ENCODE measurements at places on chromosomes 3 and 15.

DNA sequence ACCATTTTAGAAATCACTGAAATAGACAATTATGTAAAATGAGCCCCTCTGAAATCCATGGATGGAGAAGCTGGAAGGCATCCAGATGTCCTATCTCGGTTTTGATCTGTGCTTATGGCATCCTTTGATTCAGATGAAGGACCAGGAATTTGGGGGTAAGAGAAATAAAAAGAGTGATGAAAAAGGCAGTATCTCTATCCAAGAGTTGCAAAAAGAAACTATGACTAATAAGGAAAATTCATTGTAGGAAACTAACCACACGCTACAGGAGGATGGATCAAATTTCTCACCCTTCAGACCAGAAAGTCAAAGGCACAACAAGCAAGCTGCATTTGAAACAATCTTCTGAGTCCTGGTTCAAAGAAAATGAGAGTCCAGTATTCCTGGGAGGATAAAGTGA lies 34.8 kb downstream of the SRGAP3 start:
- DNase-seq = no peak

DNA sequence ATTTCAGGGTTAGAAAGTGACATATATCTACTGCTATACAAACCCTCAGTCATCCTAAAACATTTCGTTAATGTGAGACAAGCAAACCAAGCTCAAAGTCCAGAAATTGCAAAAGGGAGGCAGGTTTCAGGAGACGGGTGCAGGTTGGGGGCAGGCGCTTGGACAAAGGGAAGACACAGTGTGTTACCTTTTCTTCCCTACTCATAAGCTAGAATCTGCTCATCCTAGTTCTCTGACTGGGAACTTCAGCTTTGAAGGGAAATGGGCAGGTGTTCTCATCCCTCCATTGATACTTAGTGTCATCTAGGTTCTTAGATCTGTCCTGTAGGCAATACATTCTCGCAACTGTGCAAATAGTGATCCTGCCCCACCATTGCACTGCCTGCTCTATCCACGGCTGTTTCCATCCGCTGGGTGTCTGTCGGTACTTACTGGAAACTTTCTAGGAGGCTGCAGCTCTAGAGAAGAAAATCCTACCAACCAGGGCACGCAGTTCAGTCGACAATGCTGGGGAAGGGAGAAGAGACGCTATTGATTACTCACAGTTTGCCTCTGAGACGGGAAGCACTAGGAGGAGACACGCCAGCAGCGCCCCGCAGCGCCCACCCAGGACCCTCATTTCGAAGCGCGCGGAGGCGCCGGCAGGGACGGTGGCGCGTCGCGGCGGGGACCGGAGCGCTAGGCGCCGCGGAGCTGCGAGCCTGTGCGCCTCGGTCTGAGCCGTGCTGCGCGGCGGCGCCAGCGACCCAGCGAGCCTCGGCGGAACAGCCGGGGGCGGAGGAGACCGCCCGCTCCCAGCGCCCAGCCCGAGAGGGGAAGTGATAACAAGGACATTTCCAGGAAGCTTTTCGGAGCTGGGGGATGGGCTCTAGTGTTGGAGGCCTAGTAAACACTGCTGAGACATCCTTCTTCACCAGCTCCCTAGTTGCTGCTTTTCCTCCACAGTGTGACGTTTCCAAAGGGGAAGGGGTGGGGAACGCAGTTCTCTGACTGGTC lies at the start of gene PROS1:
Gene PROS1, minus strand, starts transcription at position 766 of the 996 bp plus-strand sequence. Its CDS starts 147 bp downstream, at position 619.
- DNase-seq = no peak

GRCh38 chr3:98564282-98565005 lies 29.0 kb downstream of the CPOX start:
- no peak for DNase-seq

GRCh38 chr3:119695480-119695879 lies 7.3 kb upstream of the CFAP91 start:
- DNase-seq = no peak

GRCh38 chr3:170992854-170993253 lies 33.7 kb downstream of the SLC2A2 start:
- no peak for DNase-seq

- no peak for DNase-seq
These were observed 96.7 kb upstream of the TP63 start for GRCh38 chr3:189534531-189534930.

DNA sequence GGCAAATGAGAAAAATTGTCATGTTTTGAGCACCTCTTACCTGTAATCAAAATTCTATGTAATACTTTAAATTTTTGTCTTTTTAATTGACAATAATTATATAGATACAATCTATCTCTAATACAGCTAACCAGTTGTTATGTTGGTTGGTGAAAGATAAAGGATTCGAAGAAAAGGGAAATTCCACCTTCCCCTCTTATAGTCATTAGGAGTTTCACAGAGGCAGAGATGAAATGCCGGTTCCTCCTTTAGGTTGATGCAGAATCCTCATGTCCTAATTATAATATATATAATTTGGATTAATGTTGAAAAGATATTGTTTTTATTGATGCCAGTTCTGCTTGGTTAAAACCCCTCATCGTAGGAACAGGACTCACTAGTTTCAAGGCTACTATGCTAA lies 67.1 kb downstream of the LRCH3 start:
- DNase-seq = no peak

DNA sequence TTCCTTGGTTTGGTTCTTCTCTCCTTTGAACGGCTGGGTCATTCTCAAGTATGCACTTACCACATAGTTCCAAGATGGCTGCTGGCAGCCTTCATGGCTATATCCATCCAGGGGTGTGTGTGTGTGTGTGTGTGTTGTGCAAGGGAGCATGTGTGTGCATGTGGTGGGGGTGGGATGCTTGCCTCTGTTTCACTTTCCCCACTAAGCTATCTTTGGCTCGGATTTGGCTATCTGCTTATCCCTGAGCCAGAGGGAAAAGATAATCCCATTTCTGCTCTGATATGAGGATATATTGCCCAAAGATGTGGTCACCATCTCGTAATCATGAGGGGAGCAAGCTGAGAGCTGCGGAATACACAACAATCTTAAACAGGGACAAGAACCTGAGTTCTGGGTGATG lies 26.2 kb downstream of the ANAPC13 start:
- DNase-seq = no peak

- DNase-seq = no peak
These were observed 409.4 kb downstream of the PDCD6IP start for GRCh38 chr3:34207806-34208205.

- no peak for DNase-seq
These were observed 74.7 kb downstream of the BTD start for GRCh38 chr3:15676259-15676658.

- no peak for DNase-seq
These were observed 108.1 kb downstream of the LSAMP start for GRCh38 chr3:116337229-116337628.

DNA sequence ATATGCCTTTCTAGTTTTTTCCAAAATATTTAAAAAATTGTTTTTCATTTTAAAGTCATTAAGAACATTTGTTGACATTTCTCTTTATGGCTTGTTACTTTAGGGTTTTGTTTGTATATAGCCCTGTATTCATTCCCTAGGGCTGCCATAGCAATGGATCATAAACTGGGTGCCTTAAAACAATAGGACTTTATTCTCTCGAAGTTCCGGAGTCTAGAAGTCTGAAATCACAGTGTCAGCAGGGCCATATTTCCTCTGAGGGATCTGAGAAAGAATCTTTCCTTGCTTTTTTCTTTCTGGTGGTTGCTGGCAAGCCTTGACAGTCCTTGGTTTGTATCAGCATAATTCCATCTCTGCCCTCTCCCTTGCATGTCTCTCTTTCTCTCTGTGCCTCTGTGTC lies 63.4 kb upstream of the CADPS start:
- DNase-seq = no peak

DNA sequence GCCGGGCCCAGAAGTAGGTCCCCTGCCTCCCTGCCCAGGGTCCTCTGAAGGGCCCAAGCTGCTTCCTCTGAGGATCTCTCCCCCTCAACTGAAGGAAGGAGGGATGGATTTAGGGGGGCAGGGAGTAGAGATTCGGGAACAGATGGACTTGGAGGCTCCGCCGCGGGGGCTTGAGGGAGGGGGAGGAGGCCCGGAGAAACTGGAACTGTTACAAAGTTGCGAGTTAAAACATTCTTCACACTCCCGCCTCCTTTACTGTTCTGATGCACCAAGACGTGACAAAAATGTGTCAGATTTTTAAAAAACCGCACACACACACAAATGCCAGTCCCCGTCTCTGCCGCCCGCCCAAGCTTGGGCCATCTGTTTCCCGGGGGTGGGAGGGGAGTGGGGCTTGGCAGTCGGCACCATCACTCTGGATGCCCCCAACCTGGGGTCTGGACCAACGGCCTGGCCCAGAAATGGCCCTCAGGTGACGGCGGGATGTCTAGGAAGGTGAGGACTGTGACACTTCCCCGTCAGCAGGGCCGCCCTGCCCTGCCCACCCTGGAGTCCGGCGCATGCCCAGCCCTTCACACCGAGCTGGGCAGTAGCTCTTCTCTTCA lies 25.0 kb upstream of the LINGO1 start:
- no peak for DNase-seq

DNA sequence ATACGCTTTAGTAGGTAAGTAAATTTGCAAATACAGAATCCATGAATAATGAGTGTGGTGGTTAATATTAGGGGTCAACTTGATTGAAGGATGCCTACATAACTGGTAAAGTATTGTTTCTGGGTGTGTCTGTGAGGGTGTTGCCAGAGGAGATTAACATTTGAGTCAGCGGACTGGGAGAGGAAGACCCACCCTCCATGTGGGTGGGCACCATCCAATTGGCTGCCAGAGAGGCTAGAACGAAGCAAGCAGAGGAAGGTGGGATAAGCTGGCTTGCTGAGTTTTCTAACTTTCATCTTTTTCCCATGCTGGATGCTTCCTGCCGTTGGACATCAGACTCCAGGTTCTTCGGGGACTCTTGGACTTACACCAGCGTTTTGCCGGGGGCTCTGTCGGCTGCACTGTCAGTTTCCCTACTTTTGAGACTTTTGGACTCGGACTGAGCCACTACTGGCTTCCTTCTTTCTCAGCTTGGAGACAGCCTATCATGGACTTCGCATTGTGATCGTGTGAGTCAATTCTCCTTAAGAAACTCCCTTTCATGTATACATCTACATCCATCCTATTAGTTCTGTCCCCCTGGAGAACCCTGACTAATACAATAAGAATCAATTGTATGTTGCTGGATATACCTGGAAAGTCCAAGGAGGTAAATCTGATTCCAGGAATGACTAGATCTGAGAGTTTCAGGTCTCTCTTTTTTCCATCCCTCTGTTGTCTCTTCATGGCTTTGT lies 25.8 kb upstream of the NEDD4 start:
- no peak for DNase-seq

GRCh38 chr3:59567661-59568060 lies 517.8 kb upstream of the CFAP20DC start:
- no peak for DNase-seq

GRCh38 chr3:122890720-122891220 lies 95.9 kb downstream of the SLC49A4 start:
- DNase-seq = no peak

- DNase-seq = no peak
These were observed 60.9 kb upstream of the TSC22D2 start for GRCh38 chr3:150346981-150347863.

DNA sequence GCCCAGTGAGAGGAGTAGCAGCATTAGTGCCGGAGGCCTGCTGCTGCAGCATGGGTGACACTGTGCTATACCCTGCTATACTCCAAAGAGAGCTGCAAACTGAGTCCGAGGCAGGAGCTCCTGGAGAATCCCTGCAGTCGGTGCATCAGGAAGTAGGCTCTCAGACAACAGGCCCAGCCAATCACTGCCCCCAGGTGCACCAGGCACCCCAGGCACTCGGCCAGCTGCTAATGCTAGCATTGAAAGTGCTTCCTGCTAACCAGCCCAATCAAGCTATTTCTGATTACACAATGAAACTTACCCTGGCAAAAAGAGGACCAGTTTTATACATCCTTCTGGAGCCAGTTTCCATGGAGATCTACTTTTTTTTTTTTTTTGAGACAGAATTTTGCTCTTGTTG lies 45.6 kb upstream of the IREB2 start:
- DNase-seq = no peak

DNA sequence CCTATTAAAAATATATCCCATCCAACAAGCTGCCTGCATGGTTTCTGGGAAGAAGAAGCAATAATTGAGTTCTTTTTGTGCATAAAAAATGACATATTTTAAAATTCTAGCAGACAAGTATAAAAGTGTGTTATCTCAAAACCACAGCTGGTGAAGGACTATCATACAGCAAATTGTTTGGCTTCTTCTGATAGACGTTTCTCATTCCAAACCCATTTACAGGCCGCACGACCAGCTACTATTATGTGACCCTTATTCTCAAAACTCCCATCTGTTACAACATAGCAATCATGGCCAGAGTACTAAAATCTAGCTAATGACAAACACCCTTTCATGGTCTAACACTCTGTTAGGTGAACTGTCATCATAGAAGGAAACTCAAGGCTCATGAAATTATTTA lies 21.7 kb downstream of the ETFA start:
- DNase-seq = no peak

- DNase-seq = no peak
These were observed 41.8 kb downstream of the KCNH8 start for GRCh38 chr3:19190126-19190525.

DNA sequence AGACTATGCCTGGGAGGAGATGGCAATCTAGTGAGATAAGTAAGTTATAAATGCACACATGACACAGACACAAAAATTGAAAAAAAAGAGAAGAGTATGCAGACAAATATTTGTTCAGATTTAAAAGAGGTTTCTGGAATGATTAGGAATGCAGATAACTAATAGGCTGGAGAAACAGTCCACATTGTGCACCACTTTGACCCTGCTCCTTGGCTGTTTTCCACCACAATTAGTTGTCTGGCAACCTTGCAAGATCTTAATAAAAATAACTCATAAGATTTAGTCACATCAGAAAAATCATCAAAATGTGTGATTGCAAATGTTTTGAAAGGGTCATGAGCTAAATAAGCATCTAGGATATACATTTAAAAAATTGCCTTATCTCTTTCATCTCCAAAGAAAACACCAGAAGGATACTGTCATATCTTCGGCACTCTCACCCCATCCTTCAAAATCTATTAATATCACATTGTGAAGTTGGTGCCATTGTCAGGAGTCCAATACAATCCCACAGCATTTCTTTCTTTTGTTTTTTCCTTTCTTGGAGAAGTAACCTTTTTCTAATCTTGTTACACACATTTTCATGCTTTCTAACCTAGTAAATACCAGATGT lies 153.7 kb upstream of the KCNMB2 start:
- DNase-seq = no peak

DNA sequence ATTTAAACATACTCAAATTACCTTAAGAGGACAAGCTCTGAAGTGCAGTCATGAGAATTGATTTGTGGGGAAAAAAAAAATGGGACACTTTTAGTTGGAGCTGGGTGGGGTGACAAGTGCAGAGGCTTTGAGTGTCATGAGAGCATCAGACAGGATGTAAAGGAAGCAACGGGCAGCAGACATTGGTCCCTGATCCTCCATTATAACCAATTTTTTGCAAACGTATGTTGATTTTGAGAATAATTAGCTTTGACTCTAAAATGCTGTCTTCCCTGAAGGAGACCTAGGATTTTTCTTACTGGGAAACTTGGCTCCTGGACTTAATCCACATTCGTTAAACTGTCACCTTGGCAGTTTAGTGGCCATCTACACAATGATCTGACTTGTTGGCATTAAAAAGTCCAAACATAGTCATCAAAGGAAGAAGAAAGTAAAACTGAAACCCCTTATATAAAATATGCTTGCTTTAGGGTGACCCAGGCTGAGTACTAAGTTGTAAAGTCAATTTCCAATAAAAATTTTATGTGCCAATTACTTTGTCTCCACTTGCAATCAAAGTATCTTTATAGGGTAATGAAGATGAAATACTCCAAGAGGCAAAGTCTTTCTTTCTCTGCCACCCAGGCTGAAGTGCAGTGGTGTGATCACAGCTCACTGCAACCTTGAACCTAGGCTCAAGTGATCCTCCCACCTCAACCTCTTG lies 45.6 kb downstream of the BCL2L10 start:
- DNase-seq = no peak

Data from natural killer cell treated with Interleukin-12 subunit alpha and Interleukin-12 subunit beta and Interleukin-15 and Interleukin-18, amount 100 ng/mL, for 72 hours (primary cell).